M059J (cell line): ENCODE measurements at places on chromosomes 1 and 21. TPM values are rescaled to one million over a fixed set of nuclear protein-coding genes. Genes with fewer than 3 reads are reported as not detected.

The SERTAD4 gene
- 1.8 and 4.2 TPM in 2 replicates for total RNA-seq

The RHOU gene
- total RNA-seq, result 0.15 and 0.47 TPM in 2 replicates

The SGIP1 gene
- total RNA-seq, result 3.9 and 5.8 TPM in 2 replicates

- DNase-seq, result no peak
These were observed 7.6 kb downstream of the DHRS3 start for GRCh38 chr1:12610305-12610935.

The HPCAL4 gene
- 1.0 and 1.1 TPM in 2 replicates for total RNA-seq
